ENCODE measurements at places on chromosomes 13 and 19.

DNA sequence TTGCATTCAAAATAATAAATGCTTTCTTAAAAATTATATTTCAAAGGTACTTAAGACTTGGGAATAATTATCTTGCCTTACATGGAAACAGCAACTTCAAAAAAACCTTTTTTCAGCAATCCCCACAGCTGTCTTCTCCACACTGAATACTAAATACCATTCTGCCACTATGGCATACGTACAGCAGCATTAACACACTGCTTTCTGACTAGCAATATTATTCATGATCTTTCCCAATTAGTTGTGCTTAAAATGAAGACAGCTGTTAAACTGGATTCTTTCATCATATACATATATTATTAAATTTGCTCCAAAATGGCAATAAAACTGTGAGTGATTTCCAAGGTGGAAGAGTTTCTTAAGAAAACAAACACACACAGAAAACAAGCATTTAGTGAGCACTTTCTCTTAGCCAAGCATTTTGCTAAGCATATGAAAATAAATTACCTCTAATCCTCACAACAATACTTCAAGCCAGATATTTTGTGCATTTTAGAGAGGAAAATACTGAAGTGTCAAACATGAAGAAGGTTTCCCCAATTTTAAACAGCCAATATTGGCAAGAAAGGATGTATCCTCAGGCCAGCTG lies 609.5 kb downstream of the SLITRK1 start:
- no peak for DNase-seq

DNA sequence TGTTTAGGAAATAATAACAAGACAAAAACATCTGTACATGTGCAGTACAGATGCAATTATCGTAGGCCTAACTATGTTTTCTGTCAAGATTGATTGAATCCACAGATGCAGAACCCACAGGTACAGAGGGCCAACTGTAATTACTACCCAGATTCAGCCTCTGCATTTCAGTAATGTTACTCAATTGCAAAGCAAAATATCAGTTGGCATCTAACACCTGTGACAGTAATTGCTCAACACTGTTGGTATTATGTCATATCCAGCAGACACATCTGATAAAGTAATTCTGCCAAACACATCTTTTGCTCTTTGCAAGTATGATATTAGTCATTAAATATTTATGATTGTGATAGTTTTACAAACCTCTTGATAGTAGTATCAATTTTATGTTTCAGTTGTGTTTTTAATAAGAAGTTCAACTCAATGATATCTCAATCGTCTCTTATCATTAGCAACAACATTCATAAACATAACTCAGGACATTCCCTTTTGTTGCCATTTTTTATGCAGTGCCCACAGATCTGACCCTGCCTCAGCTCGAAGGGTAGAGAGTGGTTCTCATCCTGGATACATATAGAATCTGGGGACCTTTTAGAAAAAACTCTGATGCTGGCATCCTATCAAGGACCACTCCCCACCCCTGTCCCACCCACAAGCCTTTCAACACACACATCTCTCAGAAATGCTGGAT lies 104.7 kb downstream of the MYCBP2 start:
- no peak for DNase-seq

- DNase-seq, result no peak
Observed at GRCh38 chr13:109093998-109094397, 464.6 kb downstream of the MYO16 start.

- peak; percentile 11 for DNase-seq
Observed at GRCh38 chr19:35265900-35266519, 2.8 kb upstream of the USF2 start.

DNA sequence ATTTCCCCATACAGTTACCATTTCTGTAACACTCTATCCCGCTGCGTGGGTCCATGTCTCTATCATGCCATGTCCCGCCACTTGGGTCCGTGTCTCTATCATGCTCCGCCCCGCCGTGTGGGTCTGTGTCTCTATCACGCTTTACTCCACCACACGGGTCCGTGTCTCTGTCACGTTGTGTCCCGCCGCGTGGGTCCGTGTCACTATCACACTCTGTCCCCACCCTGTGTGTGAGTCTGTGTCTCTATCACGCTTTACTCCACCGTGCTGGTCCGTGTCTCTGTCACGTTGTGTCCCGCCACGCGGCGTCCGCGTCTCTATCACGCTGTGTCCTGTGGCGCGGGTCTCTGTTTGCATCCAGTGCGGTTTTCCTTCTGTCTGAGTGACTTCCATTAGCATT lies 11.6 kb downstream of the ADPRHL1 start:
- no peak for DNase-seq

DNA sequence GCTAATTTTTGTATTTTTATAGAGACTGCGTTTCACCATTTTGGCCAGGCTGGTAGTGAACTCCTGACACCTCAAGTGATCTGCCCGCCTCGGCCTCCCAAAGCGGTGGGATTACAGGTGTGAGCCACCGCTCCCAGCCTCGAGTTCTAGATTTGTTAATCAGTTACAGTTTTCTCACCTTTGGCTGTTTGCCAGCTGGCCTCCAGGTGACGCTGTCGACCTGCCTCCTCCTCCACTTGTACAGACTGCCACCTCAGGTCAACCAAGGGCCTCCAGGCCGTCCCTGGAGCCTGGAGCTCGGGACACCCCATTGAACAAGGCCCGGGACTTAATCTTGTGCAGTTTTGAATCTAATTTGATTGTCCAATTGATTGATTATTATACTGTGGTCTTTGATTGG lies 45.5 kb downstream of the IER2 start:
- DNase-seq, result no peak

DNA sequence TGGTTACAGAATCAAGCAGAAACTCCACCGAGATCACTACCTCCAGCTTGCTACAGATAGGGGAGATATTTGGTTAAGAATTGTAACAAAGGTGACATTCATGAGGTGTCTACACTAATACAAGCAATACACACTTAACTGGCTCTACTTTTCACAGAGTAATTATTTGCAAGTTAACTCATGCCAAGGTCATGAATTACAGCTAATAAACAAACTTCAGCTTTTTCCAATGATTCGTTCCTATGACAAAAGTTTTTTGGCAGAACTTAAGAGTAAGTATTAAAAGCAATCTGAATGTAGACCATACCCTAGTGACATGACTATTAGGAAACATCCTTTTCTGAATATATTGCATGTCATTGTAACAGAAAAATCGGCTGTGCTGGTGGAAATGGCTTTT lies 72.1 kb downstream of the LHFPL6 start:
- DNase-seq, result no peak

- DNase-seq, result no peak
Observed at GRCh38 chr19:2416321-2417097, 10.9 kb downstream of the TIMM13 start.

GRCh38 chr19:3131168-3131567 lies 4.7 kb upstream of the GNA15 start:
- no peak for DNase-seq

Measured in right cardiac atrium (tissue), 5 donors.